ELR (cell line): ENCODE measurements at places on chromosomes 2 and 18.
A peak's percentile ranks its signal among the peaks of the same experiment; 100 is the strongest.

DNA sequence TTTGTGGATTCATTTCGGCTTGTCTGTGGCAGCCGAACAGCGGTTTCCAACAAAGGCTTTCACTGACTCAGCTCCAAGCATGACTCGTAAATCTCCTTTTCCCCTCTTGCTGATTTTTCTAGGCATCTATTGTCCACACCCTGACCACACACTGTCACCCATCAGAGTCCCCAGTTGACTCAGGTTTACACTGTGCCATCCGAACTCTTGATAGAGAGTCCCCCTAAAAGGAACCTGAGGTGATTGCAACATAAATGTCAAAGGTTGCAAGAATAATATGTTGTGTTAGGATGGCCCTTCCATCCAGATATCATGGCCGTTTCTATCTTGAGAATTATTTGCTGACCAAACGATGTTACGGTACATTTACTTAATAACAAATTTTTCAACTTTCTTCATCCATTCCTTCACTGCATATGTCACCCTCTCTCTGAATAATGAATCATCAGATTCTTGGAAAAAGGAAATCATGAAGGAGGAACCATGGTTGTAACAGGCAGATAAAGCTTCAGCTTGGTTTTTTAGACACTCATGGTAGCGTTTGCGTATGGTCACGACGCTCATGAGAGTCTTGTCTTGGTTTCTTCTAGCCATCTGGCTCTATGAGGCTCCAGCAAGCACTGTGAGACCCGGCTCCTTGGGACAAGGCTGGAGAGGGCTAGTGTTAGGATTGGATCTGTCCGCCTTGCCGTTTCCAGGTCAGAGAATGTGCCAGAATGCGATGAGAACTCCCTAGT, 72.1 kb downstream of the NPAS2 start:
- peak; percentile 79 for DNase-seq

- no peak for DNase-seq
These were observed 5.1 kb downstream of the ECEL1 start for GRCh38 chr2:232482301-232483238.

GRCh38 chr2:142827170-142827569, 50.3 kb upstream of the KYNU start:
- DNase-seq, result no peak

- peak; percentile 50 for DNase-seq
These were observed 858.5 kb upstream of the PIK3C3 start for GRCh38 chr18:41096504-41096903.

GRCh38 chr2:176188774-176189680, 559 bp downstream of the HOXD1 start:
- DNase-seq, result no peak

- peak; percentile 49 for DNase-seq
These were observed 174.8 kb upstream of the EPAS1 start for GRCh38 chr2:46122318-46122976.

GRCh38 chr2:148756292-148756975, 111.9 kb downstream of the EPC2 start:
- peak; percentile 94 for DNase-seq

DNA sequence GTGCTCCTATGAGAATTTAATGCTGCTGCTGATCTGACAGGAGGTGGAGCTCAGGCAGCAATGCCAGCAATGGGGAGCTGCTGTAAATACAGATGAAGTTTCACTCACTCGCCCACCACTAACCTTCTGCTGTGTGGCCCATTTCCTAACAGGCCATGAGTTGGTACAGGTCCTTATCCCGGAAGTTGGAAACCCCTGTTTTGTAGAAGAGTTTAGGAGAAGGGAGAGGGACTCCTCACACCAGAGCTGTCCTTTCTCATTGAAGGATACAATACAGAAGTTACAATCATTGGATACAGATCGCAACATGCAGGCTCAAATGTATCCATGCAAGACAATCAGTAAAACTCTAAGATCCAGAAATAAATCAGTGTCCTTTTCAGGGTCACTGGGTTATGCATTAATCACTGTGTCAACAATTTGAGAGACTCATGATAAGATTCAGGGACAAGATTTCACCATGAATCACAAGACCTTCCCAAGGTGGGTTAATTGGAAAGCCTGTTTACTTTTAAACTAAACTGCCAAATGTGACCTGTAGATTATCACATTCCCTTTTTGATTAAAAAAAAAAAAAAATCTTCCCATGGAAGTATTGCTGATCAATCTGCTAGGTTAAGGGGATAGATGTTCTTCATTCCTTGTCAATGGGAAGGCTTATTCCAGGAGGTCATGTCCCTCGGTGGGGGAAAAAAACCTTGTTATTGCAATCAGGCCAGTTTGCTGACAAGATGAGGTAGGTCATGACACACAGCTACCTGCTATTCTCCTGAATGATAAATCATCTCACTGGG, 97.2 kb downstream of the SP100 start:
- DNase-seq, result peak; percentile 13

- no peak for DNase-seq
These were observed 13.0 kb upstream of the SULT1C4 start for GRCh38 chr2:108364676-108365297.

DNA sequence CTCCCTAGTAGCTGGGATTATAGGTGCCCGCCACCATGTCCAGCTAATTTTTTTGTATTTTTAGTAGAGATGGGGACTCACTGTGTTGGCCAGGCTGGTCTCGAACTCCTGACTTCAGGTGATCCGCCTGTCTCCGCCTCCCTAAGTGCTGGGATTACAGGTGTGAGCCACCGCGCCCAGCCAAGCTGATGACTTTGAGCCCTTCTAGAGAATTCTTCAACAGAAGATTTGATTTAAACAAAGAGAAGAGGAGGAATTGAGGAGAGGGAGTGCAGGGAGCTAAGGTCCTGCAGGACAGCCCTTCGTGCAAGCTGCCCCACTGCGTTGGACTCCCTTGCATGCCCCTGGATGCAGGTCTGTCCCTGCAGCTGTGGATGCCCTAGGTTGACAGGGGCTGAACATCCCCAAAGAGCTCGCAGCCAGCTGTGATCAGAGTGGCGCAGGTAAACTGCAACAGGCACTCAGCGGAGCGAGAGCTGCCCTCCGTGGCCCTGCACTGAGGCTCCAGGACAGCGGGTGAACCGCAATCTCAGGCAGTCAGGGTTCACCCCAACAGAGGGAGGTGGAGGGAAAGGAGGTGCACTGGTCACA, 13.7 kb downstream of the ADRA2B start:
- DNase-seq, result no peak

DNA sequence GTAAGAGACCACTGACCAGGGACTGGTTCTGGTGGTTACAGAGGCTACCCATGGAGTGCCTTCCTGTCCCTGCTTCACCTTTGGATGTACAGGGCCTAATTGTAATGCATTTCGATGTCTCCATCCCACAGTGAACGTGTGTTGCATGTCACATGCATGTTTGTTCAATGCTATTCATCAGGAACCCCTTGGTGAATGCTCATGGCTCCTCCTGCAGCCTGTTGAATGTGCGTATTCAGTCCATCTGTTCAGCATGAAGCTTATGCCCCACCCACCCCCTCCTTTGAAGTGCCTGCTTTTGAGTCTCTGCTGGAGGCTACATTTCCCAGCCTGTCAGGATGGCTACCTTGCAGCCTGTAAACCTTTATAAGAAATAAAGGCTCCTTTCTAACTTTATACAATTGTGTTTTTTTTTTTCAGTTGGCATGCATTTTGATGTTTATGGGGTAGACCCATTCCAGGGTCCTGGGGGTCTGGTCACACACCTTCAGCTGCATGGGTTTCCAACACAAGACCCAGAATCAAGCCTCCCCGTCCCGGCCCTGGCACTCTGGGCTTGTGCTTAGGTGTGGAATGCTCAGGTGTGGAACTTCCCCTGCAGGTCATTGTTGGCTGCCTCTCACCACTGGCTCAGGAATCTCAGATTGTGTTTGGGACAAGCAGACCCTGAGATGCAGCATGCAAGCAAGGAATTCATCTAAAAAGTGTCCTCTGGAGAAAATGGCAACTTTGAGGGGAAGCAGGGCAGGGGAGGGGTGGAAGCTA, 238.8 kb upstream of the HDAC4 start:
- DNase-seq, result no peak

DNA sequence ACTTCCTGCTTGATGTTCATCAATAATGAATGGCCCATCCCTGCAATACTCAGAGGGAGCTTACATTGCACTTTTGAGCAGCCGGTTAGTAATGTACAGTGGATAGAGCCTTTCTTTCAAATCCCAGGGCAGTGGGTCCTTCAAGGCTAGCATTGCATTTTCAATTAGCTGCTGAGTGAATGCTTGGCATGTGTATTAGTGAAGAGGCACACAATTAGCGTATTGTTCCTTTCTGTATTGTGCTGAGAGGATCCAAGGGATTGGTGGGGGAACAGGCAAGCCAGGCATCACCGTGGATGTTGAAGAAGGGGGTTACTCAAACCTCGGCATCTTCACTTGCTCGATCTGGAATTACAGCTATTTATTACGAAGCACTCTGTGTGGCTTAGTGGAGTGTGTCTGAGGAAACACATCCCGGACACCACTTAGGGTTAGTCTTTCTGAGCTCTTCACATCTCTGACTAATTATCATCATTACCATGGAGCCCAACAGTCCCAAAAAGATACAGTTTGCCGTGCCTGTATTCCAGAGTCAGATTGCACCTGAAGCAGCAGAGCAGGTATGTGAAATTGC, at the start of gene PPP1R1C:
PPP1R1C (plus strand) TSS at position 222 of the 574 bp plus-strand sequence; CDS start at position 480, 258 bp downstream.
- no peak for DNase-seq

DNA sequence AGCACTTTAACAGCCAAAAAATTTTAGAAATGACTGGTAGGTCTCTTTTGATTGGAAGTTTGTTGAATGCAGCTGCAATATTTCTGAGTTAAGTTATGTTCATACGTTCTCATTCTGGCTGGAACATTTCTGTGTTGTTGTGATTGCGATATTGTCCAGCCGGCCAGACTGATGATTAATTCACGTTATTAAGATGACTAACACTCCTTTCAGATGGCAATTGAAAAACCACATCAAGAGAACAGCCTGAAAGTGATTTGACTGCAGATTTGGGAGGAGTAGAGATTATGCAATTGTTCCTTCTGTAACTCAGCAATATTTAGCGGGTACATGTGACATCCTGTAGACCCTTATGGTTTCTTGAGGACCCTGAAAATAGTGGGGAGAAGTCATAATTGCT, 133.7 kb downstream of the FBXO15 start:
- DNase-seq, result peak; percentile 34

GRCh38 chr2:105789745-105790460, 45.2 kb downstream of the NCK2 start:
- peak; percentile 63 for DNase-seq

GRCh38 chr18:26356045-26356785, 130.0 kb downstream of the TAF4B start:
- DNase-seq, result no peak

DNA sequence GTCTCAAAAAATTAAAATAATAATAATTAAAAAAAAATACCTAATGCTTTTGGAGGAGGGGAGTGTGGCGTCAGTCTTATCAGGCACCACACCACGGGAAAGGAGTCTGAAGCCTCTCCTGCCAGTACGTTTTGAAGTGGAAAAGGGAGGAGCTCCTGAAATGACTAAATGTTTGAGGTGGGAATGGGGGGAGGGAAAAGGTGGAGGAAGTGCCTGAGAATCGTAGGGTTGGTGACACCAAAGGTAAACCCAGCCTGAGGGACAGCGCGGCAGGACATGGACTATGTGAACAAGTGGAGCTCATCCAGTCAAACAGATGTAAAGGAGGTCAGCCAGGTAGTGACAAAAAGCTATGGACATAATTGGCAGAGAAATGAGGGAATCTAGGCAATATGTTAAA, 42.2 kb upstream of the EPHA4 start:
- no peak for DNase-seq

DNA sequence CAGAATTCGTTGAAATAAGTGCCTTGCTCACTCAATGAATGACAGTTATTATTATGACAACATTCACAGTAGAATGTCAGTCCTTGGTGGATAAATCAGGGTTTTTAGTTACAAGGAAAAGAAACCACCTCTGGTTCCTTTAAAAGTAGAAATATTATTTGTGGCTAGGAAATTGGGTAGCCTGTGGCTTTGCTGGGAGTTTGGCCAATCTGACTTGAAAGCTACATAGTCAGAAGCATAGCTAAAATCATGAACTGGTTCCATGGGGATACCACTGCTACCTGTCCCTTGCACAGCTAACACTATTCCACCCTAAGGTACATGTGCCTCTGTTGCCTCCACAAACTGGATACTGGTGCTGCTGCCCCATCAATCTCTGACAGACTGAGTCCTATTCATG, 12.8 kb upstream of the SMCHD1 start:
- DNase-seq, result no peak

DNA sequence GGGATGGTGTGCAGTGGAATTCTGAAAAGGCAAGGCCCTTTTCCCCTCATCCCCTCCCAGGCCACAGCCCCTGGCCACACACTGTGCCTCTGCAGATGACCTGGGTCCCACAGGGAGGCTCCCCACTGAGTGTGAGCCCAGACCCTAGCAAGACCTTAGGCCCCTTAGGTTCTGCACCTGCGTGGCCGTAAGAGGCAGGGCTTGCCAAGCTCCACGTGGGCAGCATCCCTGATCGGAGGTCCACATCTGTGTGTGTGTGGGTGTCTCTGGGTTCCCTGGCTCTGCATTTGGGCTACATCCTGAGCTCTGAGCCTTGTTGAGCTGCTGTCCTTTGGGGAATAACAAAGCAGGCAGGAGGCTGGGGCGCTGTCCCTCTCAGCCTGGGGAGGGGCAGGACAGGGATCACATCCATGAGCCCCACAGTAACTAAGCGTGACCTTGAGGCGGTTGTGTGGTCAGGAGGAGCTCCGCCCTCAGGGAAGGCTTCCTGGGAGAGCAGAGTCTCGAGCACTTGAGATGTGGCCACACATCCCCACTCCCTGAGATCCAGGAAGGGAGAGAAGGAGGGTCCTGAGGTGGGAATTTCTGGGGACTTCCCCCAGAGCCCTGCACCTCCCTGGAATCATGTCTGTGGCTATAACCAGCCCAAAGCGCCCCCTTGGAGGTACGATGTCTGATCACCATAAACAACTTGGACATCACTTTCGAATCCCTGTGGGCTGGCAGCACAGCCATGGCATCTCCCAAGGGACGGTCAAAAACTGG, 84.8 kb downstream of the STPG4 start:
- DNase-seq, result peak; percentile 50

- DNase-seq, result peak; percentile 70
These were observed 100.8 kb downstream of the RTN4 start for GRCh38 chr2:54949431-54949830.

DNA sequence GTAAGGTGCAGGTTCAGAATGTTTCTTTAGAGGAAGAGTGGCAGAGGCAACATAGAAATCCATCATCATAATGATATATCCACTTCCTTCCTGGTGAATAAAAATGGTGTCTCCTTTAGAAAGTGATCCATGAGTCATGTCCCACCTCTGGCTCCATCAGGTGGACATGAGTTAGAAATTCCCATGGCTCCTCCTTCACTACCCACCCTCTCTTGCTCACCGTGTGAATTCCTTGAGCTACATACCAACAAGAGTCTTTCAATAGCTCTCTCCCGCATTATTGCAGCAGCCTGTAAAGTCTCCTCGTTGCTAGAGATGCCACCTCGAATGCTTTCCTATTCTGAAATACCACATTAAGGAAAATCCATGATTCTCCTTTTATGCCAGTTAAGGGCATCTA, 317.6 kb downstream of the LNPK start:
- DNase-seq, result no peak
